Activated CD4-positive, alpha-beta T cell treated with anti-CD3 and anti-CD28 coated beads, Interleukin-2, amount 10 ng/mL, durations not matched to agents 24 days and 14 days (primary cell): ENCODE measurements at places on chromosomes 6 and 20. TPM values are rescaled to one million over a fixed set of nuclear protein-coding genes. Genes with fewer than 3 reads are reported as not detected.
A peak's percentile ranks its signal among the peaks of the same experiment; 100 is the strongest.

DNA sequence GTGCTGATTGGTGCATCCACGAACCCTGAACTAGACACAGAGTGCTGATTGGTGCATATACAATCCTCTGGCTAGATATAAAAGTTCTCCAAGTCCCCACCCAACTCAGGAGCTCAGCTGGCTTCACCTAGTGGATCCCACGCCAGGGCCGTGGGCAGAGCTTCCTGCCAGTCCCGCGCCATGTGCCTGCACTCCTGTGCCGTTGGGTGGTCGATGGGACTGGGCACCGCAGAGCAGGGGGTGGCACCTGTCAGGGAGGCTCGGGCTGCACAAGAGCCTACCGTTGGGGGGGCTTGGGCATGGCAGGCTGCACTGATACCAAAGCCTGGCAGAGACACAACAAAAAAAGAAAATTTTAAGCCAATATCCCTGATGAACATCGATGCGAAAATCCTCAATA, 185.4 kb upstream of the ASCC3 start:
- no peak for DNase-seq

GRCh38 chr6:34246563-34247391, 2.0 kb downstream of the SMIM29 start:
- DNase-seq: peak; percentile 86

- no peak for DNase-seq
Observed at GRCh38 chr6:13484827-13485226, 2.6 kb downstream of the GFOD1 start.

The EDN3 gene
- total RNA-seq: not detected in 2 replicates

The MEP1A gene
- total RNA-seq: not detected in 2 replicates

The RGL2 gene
- 27.3 and 28.4 TPM in 2 replicates for total RNA-seq

The NRM gene
- 20.2 and 20.5 TPM in 2 replicates for total RNA-seq

The AIF1 gene
- total RNA-seq: 68.2 and 69.6 TPM in 2 replicates

The F13A1 gene
- total RNA-seq: not detected in 2 replicates
